ENCODE measurements at places on chromosomes 5 and 9.

DNA sequence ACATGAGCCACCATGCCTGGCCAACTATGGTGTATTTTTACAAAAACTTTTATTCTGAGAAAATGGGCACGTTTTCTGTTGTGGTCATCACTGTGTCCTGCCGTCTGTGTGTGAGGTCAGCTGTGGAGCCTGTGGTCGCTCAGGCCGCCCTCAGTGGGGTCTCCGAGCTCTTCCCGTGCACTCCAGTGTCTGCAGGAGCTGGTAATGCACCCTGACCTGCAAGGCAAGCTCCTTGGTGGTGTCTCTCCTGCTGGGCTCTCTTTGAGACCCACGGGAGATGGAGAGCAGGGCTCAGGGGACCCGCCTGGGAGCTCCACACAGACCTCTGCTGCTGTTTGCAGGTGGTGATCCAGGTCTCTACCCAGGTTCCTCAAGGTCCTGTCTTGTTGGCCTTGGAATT, 9.6 kb upstream of the AHRR start:
- DNase-seq = no peak

GRCh38 chr9:31697956-31698355, 686.5 kb upstream of the ACO1 start:
- no peak for DNase-seq

DNA sequence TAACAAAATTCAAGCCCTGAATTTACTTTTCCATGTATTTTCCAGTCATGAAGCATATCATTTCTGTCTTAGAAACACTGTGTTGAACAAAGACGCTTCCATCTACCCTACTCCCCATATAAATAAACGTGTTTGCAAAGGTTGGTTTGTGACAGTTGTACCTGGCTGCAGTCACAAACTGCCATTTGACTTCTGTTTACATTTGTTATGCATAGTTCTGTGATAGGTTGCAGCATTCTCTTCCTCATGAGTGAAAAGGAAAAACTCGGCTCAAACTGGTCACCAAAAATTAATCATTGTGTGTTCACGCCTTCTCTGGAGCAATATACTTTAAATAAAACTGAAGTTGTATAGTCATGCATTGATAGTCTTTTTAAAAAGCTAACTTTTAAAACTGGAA, 69.3 kb upstream of the MOCS2 start:
- DNase-seq = no peak

GRCh38 chr5:138569782-138570181, 5.4 kb downstream of the HSPA9 start:
- DNase-seq = no peak

DNA sequence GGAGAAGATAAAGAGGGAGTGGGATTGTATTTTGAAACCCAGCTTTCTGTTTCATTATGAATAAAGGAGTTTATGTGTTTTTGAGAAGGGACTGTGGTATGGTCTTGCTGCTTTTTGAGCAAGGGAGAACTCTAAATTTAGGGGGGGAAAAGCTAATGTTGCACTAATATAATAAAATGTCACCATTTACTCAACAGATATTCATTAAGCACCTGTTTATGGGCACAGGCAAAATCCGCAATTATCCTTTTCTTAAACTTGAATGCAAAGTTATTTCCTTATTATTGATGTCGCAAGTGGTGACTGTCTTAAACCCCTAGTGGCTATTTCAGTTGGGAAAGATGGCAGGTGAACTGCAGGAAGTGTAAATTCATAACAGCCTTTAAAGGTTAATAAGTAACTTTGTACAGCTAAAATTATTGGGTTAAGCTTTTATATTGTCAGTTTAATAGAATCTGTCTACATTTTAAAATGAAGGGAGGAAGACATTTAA, 1.5 kb downstream of the CDC42SE2 start:
- DNase-seq = no peak

DNA sequence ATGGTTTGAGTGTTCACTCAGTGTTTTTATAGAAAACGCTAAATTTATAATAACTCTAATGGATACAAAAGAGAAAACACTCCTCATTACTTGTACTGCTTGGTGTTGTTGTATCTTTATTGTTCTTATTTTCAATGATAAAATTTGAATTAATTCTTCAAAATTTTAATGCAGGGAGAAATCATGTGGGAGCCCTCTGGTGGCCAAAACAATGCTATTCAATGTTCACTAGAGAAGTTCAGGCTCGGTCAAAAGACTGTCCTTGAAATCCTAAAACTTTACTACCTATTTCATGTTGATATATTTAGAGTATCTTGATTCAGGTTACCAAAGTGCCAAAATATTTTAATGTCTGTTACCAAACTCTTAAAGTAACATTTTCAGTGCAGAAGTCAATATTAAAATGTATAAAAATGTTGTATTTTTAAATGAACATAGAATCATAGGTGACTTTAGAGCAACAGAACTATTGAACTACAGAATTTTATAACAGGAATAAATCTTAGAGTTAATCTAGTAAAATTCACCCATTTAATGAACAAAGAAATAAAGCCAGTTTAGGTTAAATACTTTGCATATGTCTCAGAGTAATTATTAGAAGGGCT, 1259.8 kb downstream of the PTPRD start:
- no peak for DNase-seq

Data from stimulated activated CD4-positive, alpha-beta T cell treated with anti-CD3 and anti-CD28 coated beads, Interleukin-2, amount 100 ng/mL, for 48 hours (primary cell).